Cerebellum (tissue), 4 donors: ENCODE measurements at places on chromosomes 2 and 18.

GRCh38 chr2:201969241-201969937 is 64.3 kb upstream of the FZD7 start:
- DNase-seq: no peak

GRCh38 chr2:152682663-152683062 is 34.6 kb downstream of the PRPF40A start:
- no peak for DNase-seq

DNA sequence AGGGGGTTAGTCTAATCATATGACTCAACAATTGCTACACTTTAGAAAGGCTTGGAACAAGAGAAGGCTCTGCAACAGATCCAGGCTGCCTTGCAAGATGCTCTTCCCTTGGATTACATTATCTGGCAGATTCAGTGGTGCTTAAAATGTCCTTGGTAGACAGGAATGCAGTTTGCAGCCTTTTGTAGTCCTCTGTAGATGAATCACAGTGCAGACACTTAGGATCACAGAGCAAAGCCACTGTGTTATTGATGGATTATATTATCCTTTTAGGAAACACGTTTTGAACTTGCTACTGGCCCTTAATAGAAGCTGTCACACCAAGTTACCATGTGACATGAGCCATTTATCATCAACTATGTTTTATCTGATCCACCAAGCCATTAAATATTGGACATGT is 152.2 kb downstream of the CBLN2 start:
- DNase-seq: no peak

GRCh38 chr2:240363746-240364581 is 71.5 kb upstream of the GPC1 start:
- no peak for DNase-seq

- DNase-seq: peak; percentile 17
These were observed 1.2 kb downstream of the STON1 start for GRCh38 chr2:48531141-48531648.

DNA sequence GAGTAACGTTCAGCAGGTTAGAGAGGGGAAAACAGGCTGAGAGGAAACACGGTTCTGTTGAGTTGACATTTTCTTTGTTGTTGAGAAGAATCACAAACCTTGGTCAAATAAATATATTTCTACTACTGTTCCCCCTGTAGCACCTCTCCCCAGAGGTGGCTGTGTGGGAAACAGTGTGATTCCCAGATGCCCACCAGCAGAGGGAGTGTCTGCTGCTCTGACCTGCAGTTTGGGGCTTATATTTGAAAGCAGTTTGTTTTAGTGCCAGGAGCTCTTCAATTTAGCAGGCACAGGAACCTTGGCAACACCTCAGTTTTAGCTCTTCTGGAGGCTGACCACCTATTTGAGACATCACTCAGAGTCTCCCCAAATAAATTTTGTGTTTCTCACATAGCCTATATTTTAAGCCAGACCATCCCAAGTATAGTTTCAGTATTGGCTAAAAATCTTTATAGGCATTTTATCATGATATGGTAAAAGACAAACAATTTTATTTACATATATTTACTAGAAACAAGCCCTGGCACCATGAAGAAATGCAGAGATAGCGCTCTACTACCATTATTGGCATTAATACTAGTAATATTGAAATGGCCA is 75.7 kb downstream of the PIK3C3 start:
- DNase-seq: peak; percentile 10

GRCh38 chr2:11018651-11019185 is 107.0 kb downstream of the KCNF1 start:
- DNase-seq: no peak

DNA sequence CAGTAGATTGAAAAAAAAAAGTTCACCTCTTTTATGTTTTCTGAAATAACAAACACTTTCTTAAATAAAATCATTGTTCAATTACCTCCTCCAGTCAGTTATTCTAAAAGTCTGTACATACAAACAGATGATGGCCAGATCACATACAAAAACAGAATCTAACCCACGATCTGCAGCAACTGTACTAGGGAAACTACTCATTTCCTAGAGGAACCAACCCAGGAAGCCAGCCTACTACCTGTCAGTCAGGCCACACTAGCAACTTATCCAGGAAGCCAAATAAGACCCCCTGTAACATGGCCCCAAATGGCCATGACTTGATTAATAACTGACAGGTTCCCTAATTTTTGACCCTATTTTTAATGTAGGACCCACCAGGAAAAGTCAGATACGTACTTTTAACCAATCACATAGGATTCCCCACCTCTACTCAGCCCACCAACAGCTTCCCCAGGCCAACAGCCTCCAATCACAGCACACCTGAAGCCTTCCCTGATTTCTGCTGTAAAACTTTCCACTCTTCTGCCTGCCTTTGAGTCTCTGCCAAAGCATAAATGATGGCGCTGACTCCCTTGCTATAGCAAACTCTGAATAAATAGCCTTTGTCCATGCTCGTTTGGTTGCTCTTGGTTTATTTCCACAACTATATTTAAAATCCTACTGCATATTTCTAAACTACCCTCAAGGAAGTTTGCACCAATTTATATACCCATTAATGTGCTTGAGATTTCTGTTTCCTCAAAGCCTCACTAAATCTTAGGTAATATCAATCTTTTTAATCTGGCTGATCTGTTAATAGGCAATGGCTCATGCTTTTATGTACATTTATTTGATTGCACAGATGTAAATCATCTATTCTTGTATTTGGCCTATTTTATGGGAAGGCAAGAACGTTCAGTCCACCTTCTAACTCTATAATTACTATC is 486.4 kb downstream of the FBXO15 start:
- DNase-seq: no peak

DNA sequence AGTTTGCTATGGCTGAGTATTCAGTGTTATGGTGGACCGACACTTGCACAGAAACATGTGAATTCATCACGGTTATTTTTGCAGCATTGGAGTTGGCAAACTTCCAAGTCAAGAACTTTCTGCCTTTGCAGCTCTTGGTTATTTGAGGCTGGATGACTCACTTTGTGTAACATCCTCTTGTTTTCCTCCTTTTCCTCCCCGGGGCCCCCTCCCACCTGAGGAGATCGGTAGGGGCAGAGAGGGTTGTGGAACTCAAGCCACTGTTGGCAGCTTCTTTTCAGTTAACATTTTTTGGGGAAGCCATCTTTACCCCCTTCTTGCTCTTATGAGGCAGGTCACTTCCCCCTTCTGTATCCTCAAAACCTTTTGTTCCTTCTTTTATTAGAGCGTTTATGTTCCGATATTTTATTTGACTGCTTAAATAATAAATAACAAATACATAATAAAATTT is 48.6 kb downstream of the DDX1 start:
- DNase-seq: no peak

GRCh38 chr2:232772531-232772930 is 3.8 kb downstream of the KCNJ13 start:
- no peak for DNase-seq

DNA sequence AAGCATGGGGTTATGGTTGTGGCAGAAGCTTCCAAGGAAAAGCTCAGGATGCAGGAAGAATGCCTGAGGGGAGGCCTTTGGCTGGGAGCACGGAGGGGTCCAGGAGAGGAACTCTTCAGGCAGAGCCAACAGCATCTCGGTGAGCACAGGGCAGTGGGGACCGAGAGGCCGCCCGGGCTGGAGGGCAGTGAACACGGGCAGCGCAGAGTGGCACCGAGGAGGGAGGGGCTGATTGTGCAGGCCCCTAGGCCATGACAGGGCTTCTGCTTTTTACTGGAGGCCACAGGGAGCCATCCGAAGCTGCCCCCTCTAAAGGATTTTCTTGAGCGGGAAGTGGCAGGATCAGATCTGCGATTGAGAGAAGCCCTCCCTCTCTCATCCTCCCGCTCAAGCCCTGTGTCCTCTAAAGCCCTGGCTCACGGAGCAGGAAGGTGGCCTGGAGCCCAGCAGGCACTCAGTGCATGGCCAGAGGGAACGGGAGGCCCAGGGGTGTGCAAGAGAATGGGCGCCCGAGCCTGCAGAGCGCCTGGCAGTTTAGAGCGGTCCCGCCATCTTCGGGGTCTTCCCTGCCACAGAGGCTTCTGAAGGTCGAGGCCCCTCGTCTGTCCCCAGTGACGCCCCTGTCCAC is 110.0 kb upstream of the STON1 start:
- DNase-seq: peak; percentile 69

GRCh38 chr2:202133909-202134265 is 60.8 kb downstream of the KIAA2012 start:
- DNase-seq: no peak

GRCh38 chr2:113915082-113915819 is 25.4 kb downstream of the ACTR3 start:
- no peak for DNase-seq

DNA sequence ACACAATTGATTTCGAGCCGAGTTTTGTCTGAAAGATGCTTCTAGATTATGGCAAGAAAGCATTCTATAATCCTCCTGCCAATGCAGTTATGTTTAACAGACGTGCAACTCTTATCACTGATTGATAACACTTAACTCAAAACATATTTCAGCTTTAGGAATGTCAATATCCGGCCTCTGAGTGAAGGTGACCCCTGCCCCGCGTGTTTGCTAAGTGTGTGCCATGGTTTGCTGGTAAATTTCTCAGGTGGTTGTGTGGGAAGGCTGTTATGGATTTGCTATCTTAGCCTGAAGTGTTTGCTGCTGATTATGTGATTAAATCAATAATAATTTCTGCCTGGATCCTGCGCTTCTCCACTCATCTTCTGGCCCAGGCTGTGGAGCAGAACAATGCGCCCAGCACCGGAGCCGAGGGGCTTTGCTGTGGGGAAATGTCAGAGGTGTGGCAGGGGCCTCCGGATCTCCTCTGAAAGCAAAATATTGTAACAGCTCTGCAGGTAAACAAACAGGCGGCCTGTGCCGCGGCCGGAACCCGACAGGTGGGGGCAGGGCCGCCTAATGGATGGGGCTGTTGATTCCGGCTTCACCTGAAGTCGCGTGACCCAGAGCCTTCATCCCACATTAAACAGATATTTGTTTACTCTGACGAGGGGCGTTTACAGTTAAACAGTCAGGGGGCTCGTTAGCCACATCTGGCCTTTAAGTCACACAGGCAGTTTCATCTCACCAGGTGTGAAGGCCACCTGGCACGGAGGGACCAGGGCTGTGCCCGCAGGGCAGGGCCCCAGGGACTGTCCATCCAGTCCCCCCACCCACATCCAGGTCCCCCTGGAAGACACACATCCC is 210.7 kb upstream of the SALL3 start:
- DNase-seq: no peak

GRCh38 chr2:219541611-219542180 is 1.9 kb downstream of the CHPF start:
- peak; percentile 85 for DNase-seq

- no peak for DNase-seq
These were observed 83.1 kb upstream of the RBM44 start for GRCh38 chr2:237715459-237715947.

DNA sequence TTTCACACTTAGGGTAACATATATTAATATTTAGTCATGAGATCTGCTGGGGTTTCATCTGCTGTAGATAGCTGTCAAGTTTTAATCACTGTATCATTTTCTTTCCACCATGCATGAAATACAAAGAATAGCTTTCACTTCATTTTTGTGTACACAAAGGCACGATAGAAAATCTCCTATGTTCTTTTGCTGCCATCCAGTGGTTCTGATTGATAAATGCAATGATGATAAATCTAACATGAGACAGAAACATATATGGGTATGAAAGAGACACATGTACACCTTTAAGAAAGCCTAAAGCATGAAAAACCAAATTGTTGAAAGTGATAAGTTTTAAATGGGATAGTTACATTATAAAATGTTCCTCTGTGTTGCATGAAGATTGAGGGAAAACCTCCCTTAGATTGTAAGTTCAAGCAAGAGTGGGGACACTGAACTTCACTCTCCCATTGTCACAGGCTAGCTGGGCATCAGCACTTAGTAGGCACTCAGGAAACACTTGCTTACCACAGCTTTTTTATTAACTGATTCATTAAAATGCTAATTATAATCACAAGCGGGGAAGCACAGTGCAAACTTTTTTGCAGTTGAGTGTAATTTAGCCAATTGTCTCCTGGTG is 31.2 kb downstream of the C1D start:
- peak; percentile 68 for DNase-seq

DNA sequence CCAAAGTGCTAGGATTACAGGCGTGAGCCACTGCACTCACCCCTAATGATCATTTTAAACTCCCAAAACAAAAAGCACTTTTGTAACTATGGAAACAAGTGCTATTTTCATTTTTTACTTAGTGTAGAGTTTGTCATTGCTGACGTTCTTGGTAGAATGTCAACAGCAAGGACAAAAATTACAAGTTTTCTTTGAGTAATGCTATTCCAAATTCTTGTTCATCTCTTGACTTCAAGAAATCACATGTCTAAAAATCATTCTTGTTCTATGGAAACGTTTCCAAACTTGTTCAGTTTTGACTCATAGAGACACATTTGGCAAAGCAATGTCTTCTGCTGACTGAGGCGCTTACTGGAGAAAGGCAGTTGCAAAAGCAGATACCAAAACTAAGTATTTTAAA is 82.6 kb downstream of the MBP start:
- no peak for DNase-seq

DNA sequence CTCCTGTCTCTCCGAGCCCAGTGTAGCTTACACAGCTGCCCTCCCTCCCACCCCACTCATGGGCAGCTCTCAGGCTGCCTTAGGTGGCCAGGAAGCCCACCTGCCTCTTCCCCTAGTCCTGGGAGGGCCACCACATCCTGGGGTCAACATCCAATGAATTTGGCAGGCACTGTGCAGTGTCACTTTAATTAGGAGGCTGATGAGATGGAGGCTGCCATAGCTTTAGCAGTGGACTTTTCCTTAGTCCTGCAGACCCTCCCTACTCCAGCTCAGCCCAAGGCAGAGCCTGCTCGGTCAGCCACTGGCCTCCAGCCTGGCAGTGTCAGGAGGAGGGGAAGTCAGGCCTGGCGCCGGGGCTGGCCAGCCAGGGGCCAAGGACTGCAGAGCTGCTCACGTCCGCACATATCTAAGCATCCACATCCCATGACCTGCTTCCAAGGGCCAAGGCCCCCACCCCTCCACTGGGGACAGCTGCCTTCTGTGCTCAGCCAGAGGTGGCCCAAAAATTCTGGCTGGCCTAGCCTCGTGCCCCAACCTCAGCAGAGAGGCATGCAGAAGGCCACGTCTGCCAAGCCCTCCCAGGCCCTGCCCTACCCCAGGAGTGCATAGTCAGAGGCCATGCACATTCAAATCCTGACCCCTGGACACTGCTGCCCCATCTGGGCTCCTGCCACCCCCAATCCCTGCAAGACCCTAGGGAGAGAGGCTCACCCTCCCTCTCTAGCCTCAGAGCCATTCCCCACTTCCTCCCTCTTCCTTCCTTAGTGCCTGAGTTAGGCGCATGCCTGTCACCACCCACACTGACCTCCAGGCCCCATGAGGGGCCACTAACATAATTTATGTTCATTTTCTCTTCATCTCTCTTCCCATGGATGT is 33.1 kb downstream of the ADRA2B start:
- DNase-seq: no peak
